Stomach (tissue), 19 donors: ENCODE measurements at places on chromosomes 6 and 20. TPM values are rescaled to one million over a fixed set of nuclear protein-coding genes. Genes with fewer than 3 reads are reported as not detected.

Gene CST5
- not detected for total RNA-seq

- no peak for DNase-seq
Measured at GRCh38 chr20:64065974-64066343, 3.0 kb downstream of the TCEA2 start.

- DNase-seq, result no peak
Measured at GRCh38 chr6:105935416-105935815, 150.7 kb upstream of the PRDM1 start.

- peak; percentile 63 for DNase-seq
Measured at GRCh38 chr6:99822741-99823512, 171.1 kb downstream of the MCHR2 start.

DNA sequence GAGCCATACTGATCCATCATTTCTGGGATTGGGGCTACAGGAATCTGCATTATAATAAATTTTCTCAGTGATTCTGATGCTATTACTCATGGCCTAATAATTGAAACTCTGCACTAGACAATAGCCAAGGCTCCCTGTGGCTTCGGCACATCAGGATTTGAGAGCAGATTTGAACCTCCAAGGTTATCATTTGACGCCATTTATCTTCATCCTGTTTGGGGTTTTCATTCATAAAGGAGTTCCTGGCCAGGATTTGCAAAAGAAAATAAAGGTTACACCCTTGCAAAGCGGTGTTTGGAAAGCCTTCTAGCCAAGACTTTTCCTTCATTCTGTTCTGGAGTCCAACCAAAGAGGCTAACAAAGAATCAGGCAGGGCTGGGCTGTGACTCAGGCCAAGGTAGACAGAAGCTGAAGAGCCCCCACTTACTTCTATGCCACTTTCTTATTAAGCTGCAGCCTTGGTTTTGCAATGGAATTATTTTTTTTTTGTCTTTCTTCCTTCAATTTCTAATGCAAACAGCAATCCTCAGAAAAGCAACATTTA, 330.1 kb downstream of the DHX35 start:
- no peak for DNase-seq
